ENCODE measurements at places on chromosomes 5 and 9.

DNA sequence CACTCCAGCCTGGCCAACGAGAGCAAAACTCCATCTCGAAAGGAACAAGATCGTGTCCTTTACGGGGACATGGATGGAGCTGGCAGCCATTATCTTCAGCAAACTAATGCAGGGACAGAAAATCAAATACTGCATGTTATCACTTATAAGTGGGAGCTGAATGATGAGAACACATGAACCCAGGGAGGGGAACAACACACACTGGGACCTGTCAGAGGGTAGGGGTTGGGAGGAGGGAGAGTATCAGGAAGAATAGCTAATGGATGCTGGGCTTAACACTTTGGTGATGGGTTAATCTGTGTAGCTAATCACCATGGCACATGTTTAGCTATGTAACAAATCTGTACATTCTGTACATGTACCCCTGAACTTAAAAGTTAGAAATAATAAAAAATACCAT, 40.9 kb downstream of the NMUR2 start:
- DNase-seq: no peak

DNA sequence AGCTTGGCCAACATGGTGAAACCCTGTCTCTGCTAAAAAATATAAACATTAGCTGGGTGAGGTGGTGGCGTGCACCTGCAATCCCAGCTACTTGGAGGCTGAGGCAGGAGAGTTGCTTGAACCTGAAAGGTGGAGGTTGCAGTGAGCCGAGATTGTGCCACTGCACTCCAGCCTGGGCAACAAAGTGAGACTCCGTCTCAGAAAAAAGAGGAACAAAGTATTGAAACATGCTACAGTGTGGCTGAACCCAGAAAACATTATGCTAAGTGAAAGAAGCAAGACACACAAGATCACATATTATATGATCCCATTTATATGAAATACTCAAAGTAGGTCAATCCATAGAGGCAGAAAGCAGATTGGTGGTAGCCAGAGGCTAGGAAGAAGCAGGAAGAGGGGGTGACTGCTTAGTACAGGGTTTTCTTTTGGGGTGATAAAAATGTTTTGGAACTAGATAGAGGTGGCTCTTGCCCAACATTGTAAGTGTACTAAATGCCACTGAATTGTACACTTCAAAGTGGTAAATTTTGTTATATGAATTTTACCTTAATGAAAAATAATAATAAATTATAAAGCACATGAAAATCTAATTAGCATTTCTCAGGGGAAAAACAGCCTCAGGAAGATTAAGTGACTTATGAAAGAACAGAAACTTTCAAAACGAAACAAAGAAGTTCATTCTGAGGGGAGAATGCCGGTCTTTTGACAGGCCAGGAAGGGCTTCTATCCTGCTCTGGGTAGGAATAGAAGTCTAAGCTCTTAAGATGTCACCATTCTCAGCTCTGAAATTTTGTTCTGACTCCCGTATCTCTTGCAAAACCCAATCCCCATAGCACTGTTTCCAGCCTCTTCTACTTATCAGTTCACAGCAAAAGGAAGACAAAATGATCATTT, 161.1 kb upstream of the TBCA start:
- no peak for DNase-seq

DNA sequence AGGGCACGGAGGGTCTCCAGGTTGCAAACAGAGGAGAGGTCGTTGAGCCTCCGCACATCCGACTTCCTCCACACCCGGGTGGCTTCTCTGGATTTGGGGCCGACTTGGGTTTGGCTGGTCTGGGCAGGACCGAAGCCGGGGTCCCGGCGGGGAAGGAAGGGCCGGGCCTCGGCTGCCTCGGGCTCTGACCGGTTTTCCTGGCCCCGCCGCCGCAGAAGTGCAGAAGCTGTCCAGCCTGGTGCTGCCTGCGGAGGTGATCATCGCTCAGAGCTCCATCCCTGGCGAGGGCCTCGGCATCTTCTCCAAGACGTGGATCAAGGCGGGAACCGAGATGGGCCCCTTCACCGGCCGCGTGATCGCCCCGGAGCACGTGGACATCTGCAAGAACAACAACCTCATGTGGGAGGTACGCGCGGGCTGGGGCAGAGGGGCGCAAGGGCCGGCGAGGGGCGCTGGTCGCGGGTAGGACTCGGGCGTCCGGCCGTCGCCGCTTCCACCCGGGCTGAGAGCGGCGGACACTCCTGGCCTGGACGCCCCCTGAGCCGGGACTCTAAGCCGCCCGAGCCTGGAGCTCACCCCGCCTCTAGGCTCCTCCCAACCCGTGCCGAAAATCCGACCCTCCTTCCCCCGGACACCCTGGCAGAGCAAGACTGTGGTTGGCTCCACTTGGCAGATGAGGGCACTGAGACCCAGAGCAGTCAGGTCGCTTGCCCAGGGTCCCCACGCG, 2.2 kb downstream of the PRDM12 start:
- DNase-seq: peak; percentile 45

- DNase-seq: peak; percentile 60
These were observed 15.8 kb downstream of the ISL1 start for GRCh38 chr5:51398875-51399642.

DNA sequence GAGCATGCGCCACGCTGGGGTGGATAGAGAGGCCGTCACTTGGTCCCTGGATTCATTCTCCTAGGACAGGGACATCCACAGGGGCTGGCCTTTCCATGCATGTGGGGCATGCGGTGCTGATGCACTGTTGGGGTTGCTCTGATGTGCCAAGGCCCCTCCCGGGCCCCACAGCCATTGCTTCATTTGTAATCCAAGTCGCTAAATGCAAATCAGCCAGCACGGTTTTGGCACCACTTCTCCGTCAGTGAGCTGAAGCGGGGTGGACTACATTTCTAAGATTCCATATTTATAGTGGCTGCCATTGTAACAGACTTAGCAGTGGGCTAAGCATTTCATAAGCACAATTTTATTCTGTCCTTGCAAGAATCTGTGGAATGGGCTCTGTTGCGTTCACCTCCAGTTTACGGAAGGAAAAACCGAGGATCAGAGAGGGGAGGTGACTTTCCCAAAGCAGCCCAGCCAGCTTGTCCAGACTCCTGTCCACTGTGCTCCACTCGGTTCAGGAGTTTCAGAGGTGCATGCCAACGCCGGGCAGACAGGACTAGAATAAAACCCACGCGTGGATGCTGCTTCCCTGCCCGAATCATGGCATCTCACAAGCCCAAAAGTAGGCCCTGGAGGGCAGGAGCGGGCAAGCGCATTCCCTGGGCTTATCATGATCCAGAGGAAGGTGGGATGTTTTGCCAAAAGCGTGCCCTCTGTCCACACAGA, 102.6 kb upstream of the COL5A1 start:
- no peak for DNase-seq

DNA sequence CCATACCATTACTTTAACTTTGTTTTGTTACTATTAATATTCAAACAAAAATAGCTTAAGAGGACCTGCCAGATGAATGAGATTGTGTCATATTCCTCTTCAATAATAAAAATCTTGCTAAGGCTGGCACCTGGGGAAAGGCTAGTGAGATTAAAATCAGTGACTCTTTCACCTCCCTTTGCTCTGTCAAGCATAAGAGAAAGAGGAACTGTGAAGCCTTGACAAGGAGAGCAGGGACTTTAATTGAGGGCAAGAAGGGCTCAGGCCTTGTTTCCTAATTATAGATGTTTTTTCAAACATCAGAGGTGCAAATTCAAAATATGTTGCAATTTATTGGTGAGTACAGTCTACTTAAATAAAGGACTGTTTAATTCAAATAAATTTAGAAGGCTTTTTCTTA, 91.7 kb downstream of the SPATA31D1 start:
- DNase-seq: no peak
